ENCODE measurements at places on chromosomes 16 and 17.

DNA sequence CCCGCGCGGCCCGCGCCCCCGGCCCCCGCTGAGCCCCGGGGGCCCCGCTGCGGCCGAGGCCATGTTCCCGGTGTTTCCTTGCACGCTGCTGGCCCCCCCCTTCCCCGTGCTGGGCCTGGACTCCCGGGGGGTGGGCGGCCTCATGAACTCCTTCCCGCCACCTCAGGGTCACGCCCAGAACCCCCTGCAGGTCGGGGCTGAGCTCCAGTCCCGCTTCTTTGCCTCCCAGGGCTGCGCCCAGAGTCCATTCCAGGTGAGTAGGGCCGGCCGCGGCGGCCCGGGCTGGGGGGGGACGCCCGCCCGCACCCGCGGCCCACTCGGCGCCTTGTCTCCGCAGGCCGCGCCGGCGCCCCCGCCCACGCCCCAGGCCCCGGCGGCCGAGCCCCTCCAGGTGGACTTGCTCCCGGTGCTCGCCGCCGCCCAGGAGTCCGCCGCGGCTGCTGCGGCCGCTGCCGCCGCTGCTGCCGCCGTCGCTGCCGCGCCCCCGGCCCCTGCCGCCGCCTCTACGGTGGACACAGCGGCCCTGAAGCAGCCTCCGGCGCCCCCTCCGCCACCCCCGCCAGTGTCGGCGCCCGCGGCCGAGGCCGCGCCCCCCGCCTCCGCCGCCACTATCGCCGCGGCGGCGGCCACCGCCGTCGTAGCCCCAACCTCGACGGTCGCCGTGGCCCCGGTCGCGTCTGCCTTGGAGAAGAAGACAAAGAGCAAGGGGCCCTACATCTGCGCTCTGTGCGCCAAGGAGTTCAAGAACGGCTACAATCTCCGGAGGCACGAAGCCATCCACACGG lies 504 bp downstream of the MAZ start:
- no peak for DNase-seq

DNA sequence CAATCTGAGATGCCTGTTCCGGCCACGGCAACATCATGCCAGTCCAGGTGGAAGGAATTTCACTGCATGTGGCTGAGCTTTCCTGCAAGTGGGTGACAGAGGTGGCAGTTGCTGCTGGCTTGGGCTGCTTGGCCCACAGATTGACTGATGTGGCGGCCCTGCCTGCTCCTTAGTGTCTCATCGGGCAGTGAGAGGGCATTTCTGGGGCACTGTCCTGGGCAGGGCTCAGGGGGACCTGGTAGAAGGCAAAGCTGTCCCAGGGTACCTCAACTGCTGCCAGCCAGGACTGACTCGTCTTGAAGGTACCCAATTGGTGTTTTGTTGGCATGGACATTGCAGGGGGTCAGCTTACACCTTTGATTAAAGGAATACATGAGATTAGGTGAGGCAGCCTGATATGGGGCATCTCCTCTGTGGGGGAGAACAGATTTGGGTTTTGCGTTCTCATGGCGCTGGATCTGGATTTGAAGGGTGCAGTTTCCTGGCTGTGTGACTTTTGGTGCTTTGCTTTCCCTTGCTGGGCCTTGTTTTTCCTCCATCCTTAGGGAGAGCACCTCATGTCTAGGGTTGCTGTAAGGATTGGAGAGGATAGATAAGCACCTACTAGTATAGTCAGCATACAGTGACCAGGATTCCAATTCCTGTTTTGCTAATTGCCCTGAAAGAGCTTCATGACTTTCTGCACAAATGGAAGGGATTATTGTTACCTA lies 5.4 kb downstream of the CMIP start:
- no peak for DNase-seq

GRCh38 chr17:76011951-76012350 lies 11.3 kb downstream of the CDK3 start:
- DNase-seq, result no peak

DNA sequence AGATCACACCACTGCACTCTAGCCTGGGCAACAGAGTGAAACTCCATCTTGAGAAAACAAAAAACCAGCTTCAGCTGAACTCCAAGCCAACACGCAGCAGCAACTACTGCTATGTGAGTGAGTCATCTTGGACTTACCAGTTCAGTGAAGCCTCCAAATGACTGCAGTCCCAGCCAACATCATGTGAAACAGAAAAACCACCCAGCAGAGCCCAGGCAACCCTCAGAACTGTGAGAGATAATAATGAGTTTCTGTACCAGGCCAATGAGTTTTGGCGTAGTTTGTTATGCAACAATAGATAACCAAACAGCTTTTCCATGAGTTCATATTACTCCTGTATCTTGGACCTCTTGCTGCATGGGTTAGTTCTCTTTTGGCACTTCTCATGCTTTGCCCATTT lies 23.3 kb downstream of the PHF12 start:
- no peak for DNase-seq

GRCh38 chr16:54324716-54325115 lies 38.1 kb upstream of the IRX3 start:
- no peak for DNase-seq

DNA sequence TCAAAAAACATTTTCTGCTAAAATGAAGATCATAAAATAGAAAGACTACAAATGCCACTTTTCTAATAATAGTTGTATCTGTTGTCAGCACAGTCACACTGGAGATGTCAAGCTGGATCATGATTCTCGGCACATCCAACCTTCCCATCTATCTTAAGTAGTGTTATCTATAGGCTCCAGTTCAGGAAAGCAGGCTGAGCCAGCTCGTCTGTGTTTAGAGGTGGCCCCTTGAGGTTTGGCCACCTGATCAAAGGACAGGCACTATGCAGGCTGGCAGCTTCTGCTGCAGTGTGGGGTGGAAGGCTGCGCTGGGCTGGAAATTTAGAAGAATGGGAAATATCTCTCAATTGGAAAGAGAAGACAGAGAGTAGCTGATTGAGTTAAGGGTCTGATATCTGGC lies 32.4 kb downstream of the SMYD4 start:
- no peak for DNase-seq

GRCh38 chr16:67255553-67256221 lies 6.9 kb downstream of the SLC9A5 start:
- no peak for DNase-seq

DNA sequence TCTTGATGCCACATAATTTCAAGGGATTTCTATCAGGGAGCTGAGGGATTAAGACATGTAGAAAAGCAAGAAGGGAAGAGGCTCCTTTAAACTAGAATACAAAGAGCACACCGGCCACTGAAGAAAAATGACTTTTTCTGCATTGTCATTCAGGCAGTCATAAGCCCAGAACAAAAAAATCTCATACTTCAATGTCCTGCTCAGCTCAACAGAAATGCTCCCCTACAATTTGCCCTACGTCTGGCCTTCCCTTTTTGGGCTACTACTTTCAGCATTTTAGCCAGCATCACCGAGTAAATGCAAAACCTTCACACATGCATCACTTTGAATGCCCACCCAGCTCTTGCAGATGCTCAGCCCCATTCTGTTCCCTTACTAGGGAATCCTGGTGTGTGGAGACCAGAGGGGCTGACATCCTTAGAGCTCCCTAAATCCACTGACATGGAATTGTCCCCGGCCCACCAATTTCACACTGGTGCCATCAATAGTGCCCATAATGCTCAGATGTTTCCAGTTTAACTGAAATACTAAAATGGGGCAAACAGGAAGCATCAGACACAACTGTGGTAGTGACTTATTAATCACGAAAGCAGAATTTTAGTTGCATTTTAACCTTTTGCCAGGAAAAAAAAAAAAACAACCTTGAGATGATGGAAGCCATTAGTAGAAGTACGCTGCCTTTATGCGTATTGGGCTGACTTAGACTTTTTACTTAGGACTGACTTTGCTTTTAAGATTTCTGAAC lies 2.7 kb downstream of the MAP3K14 start:
- no peak for DNase-seq

DNA sequence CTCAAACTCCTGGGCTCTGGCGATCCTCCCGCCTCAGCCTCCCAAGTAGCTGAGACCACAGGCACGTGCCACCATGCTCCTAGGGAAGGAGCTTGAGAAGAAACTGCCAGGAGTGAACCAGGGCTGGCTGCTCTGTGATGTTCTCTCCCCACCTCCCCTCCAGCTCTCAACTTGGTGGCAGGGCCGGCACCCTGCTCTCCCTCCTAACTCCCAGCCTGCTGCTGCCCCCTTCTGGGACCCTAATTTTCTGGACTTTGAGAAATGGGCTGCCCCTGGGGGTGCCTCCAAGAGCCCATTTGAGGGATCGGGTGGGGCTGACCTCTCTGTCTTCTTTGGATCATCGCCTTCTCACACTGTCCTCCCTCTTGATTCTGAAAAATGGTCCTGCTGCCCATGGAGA lies 14.9 kb upstream of the STAT3 start:
- DNase-seq, result no peak

DNA sequence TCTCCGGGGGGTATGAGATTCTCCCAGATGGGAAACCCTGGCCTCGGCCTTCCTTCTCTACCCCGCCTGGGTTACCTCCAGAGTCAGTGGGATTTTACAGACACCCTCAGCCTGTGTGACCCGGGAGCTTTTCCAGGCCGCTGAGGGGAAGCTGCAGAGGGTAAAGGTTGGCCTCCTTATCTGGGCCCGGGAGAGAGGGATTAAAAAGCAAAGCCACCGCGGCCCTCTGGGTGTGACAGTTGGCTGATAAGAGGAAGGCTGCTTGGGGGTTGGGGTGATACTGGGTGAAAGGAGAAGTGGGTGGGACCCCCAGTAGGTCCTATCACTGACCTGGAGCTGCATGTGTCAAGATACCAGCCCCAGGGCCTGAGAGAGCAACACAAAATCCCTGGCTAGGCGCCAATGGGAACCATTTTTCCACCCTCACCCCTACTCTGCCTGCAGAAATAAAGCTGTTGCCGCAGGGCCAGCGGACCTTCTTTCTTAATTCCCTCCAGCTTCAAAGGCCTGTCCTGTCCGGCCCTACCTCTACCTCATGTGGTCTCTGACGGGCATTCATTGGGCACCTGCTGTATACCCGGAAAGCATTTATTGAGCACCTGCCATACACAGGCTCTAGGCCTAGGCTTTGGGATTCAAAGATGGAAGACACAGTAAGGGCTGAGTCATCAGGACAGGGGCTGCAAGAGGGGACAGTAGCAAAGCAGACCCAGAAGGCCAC lies 77.6 kb upstream of the GSE1 start:
- DNase-seq, result no peak

- DNase-seq, result no peak
Measured at GRCh38 chr16:11475896-11476630, 110.7 kb downstream of the LITAF start.

- DNase-seq, result no peak
Measured at GRCh38 chr16:10168258-10168657, 14.0 kb downstream of the GRIN2A start.

GRCh38 chr17:13557077-13557476 lies 44.7 kb downstream of the HS3ST3A1 start:
- DNase-seq, result no peak

GRCh38 chr17:74972107-74972972 lies at the start of gene HID1:
HID1 (minus strand) TSS chr17:74972759; CDS start chr17:74972656, 103 bp downstream.
- DNase-seq, result no peak

DNA sequence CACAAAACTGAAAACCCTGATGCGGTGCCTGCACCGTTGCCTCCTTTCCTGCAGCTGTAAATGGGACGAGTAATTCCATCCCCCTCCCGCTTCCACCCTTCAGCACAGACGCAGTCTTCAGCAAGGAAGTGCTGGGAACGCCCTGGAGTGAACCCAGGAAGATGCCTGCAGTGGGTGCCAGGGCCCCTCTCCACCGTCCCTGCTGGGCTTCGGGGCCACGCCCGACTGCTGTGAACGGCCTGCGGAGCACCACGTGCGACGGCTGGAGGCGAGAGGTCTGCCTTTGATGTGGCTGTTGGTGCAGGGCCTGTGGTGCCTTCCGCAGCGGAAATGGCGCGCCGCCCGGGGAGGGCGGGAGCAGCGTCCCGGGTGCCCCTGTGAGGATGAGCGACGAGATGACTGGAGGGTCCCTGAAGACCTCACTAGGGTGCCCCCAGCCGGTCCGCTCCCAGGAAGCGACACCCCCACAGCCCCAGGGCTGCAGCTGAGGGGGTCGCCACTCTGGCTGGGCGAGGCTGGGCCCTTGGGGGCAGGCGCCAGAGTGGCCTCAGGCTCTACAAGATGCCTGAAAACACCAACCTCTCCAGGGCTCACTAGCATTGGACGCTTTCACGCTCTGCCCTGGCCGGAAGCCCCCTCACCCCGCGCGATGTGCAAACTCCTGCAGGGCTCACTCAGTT lies 749 bp upstream of the MC1R start:
- DNase-seq, result no peak

GRCh38 chr17:924711-925475 lies 54.7 kb downstream of the NXN start:
- peak; percentile 81 for DNase-seq

DNA sequence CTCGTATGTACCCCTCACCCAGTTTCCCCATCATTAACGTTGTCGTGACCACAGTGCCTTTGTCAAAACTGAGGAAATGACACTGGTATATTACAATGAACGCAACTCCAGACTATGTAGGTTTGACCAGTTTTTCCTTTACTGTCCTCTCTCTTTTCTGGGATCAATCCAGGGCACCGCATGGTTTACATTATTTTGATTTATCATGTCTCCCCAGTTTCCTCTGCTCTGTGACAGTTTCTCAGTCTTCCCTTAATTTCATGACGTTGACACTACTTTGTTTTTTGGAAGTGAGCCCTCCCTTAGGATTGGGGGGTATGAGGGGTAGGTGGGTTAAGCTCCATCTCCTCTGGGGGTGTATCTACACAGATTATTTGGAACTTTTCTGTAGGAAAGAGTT lies 76.1 kb upstream of the LGALS9 start:
- DNase-seq, result no peak

DNA sequence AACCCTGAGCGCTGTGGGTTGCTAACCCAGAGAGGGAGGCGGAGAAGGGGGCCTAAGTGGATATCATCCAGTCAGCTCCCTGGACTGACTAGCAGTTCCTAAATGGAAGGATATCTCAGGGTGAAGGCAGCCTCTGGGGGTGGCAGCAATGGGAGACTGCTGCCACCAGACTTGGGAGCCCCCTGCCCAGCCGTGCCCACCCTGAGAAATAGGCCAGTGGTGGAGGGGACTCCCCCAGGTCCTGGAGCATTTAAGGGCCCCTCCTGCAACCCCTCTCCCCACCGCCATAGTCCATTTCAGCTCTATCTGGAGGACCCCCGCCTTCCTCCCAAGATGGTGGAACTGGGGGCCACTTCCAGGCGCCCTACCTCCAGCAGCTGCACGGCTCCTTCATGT lies 8.4 kb downstream of the TSPOAP1 start:
- DNase-seq, result no peak

- DNase-seq, result no peak
Measured at GRCh38 chr16:30748634-30749445, 615 bp downstream of the PHKG2 start.

GRCh38 chr17:65601145-65601544 lies 39.7 kb upstream of the AXIN2 start:
- no peak for DNase-seq

GRCh38 chr17:12566291-12566690 lies 99.4 kb upstream of the MYOCD start:
- no peak for DNase-seq
